ENCODE measurements at places on chromosomes 11 and 22.

DNA sequence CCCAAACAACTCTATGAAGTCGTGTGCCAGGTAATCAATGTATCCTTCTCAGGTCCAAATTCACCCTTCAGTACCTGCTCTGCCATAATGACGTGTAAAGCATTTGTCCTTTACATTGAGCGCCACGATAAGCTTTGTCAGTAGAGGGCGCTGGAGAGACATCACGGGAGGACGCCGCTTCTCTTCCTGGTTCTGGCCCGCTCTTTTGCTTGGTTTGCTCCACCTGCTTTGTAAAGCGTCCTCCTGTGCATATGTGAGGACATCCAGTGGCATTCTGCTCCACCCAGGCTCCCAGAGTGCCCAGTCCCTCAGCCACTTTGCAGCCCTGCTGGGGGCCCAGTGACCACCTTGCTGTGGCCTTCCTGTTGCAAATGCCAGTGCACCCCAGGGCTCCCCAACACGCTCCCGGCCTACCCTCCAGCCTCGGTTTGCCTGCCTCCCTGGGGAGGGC is 61.1 kb downstream of the WT1 start:
- DNase-seq = peak; percentile 29

DNA sequence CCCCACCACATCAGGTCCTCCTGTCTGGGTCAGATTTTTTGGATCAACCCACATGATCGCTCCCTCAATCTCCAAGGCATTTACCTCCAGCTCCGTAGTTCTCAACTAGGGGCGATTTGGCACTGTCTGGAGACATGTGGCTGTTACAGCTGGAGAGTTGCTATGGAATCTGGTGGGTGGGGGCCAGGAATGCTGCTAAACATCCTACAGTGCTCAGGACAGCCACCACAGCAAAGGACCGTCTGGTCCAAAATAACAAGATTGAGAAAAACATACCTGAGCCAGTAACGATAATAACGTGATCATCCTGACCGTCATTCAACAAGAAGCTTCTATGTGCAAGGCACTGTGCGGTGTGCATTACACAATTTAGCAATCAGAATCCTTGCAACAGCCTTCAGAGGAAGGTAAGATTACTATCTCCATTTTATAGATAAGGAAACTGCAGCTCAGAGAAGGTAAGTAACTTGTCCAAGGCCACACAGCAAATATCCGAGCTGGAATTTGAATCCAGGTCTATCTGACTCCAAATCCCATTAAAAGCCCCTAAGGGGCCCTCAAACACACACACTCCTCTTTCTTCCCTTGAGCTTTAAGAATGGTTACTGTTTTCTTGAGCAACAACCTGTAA is 14.3 kb upstream of the CRY2 start:
- no peak for DNase-seq

GRCh38 chr11:70953720-70954119 is 298.7 kb downstream of the SHANK2 start:
- DNase-seq = no peak

DNA sequence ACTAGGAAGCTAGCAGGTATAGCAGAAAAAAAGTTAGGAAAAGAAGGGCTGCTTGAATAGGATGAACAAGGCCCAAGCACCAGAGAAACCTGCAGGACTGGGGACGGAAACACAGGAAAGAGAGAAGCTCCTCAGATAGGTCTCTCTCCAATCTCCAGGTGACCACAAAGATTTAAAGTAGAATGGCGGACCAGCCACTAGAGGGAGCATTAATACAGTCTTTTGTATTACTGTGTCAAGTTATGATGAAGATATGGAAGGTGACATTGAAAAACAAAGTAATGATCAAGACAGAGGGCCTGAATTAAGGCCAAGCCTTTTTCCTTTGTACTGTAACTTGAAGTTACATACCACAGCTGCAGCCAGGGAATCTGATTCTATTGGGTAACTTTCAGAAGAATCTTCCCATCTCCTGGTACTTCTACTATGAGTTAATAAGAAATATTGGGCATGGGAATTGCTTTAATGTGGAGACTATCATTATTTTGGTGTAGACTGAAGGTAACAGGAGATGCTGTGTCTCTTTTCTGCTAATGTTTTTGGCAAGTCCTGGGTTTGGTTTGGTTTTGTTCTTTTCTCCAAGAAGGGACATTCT is 33.8 kb downstream of the OR2AG2 start:
- DNase-seq = peak; percentile 70

- DNase-seq = no peak
Observed at GRCh38 chr11:84722583-84723108, 904.5 kb downstream of the DLG2 start.

- no peak for DNase-seq
Observed at GRCh38 chr11:69130654-69131053, 25.1 kb upstream of the SMIM38 start.

GRCh38 chr11:61416941-61417340 is 12.8 kb downstream of the CPSF7 start:
- no peak for DNase-seq

GRCh38 chr11:19283991-19284390 is 43.2 kb upstream of the E2F8 start:
- DNase-seq = no peak

- DNase-seq = no peak
Observed at GRCh38 chr22:42651134-42651533, 1.9 kb upstream of the CYB5R3 start.

DNA sequence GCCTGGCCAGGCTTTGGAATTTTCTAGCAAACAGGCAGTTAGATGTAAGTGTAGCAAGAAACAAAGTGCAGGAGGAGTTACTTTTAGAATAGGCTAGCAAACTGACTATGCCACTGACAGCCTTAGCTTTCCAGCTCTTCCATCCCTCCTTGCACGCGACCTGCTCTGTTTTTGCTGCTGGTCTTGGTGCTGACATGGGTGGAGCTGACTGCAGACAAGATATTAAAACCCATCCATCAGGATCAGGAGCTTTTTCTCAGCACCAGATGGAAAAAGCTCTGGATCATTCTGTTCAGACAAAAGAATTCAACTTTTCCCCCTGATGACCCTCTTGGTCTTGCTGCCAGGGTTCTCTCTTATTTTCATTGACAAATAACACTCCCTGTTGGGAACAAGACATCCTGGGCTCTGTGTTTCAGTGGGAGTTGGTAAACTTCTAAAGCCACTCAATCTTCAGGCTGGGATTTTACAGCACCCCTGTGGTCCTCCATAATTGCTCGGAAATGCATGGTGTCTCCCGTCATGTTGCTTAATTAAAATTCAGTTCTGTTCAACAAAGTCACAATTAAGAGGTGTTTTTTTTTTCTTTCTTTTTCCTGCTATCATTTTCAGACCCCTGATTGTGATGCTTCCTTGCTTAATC is 240.0 kb upstream of the LARGE1 start:
- DNase-seq = no peak

DNA sequence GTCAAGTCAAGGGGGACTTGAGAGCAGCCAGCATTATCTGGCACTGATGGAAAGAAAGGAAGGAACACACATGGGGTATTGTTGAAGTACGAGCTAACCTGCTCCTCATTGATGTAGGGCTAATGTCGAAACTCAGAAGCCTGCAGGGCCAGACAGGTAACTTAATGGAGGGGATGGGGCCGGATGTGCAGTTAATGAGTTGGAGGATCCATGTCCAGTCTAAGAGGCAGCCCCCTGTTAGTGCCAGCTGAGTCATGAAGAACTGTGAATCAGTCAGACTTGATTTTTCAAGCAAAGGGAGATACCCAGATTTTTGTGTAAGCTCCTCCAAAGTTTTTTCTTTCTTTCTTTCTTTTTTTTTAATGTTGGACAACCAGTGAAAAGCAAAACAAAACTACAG is 65.6 kb downstream of the CECR2 start:
- no peak for DNase-seq

- no peak for DNase-seq
Observed at GRCh38 chr11:36360826-36361415, 64.8 kb downstream of the PRR5L start.

DNA sequence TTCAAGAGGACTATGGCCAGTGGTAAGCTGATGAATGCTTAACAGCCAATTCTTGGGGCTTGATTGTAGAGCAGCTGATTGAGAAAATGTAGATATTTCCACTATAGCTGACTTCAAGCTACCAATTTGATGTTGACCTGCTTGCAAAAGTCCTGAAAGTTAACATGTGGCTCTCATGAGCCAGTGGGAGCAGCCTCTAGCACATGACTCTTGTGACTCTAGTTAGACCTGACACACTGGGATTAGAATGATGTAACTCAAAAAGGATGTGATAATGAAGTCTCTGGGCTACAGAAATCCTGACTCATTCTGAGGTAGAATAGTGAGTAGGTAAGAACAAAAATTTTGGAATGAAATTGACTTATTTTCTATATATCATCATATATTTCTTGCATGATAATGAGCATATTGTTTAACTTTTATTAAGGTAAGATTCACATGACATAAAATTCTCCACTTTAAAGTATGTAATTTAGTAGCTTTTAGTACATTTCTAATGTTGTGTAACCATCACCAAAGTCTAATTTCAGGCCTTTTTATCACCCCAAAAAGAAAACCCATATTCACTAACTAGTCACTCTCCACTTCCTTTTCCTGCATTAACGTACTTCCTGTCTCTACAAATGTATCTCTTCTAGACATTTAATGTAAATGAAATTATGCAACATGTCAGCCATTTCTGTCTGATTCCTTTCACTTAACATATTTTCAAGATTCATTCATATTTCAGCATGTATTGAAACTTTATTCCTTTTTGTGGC is 16.1 kb upstream of the OR52H1 start:
- no peak for DNase-seq

DNA sequence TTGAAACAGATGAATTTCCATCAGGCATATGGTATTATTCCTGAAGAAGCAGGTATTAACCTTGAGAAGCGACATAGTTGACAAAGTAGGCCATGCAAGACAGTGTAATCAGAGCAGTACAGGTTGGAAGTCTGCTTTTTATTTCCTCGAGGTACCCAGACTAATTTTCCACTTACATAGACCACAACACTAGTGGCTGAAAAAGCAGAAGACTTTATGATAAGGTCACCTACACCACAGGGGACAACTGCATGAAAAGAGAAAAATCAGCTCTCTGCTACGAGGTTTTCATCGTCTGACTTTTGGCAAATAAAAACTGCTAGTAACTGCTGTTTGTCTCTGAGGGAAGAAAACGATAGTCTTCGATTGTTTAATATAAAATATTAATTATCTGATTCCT is 77.5 kb downstream of the CNTN5 start:
- no peak for DNase-seq

DNA sequence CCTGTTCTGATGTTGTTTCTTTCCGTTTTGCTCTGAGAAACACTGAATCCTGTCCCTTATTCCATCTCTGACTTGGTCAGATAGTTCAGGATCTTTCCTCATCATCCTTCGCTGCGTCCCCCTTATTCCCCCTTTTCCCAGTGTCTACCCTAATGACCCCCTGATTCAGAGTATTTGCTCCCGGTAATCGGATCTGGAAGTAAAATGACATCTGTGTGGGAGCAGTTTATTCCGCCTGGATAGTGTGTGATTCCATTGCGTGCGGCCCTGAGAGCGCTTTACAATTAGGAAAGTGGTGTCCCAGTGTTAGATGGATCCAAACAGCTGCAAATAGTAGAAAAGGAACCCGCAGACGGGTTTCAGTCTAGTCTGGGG is 606 bp downstream of the DRG1 start:
- no peak for DNase-seq

GRCh38 chr11:23632293-23632692 is 772.0 kb upstream of the CCDC179 start:
- DNase-seq = no peak

DNA sequence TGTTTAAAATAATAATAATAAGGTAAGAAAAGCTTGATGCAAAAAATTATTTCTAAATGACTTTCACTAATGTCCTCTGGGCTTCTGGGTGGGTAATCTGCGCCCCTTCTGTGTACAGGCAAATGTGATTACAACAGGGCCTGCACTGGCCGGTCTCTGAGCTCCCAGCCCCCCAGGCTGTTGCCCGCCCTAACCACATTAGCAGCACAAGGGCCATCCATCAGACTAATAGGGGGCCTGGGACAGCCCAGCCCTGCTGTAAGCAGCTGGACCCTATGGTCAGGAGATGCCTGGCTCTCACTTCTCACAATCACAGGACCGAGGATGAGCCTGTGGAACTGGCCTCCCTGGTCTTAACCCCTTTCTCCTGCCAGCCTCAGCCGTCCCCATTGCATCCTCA is 388.4 kb downstream of the BUD13 start:
- DNase-seq = no peak

DNA sequence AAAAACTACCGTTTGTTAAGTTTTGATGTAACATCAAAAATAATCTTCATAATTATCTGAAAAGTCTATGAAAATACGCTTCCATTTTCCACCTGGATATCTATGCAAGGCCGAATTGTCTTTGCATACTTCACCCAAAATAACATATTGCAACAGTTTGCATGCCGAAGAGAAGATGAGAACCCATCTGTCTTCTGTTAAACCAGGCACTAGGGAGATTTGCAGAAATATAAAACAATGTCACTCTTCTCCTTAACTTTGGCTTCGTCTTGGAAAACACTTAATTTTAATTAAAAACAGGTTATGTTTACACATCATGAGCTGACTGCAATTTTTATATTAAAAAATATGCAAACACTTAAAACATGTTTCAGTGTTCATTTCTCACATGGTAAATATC is 1325.8 kb downstream of the TBC1D22A start:
- DNase-seq = no peak

DNA sequence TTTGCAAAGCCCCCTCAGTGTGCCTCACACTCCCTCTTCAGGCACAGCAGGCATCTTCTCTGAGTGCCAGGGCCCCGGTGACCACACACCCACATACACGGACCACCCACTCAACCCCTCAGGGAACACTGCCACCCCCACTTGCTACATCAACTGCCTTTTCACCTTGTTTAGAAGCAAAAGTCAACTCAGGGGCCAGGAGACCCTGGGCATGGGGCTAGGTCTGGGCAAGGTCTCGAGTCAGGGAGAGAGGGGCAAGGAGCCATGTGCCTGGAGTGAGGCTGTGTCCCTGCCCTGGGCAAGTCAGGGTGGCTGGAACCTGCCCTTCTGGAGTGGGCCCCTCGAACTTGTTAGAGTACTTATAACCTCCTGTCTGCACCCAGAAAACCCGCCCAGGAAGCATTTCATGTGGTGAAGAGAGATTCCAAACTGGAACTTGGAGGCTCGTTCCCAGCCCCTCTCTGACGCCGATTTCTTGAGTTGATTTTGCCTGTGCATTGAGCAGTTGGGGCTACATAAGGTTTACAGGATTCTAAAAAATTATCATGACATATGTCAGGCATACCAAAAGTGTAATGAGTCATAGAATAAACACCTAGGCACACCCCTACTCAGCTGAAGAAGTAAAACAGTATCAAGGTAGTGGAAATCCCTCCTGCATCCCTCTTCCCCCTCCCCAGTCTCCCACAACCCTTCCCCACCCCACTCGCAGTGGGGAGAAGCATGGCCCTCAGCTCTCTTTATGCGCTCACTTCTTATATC is 74.3 kb downstream of the MYEOV start:
- DNase-seq = no peak

DNA sequence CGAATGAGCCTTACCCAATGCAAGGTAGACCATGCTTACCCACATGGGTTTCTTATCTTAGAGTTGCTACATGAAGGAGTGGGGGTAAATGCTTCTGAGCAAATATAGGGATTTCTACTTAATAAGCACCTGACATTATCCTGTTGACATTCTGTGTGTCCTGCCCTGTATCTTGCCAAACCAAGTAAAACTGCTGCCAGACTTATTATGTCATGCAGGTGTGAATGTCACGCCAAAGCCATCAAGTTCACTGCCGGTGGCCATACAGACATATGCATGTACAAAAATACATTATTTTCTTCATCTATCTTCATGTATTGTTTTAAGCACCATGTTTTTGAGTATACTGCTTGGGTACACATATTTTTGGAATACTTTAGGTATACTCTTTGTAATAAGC is 70.2 kb downstream of the NOX4 start:
- no peak for DNase-seq

- DNase-seq = no peak
Observed at GRCh38 chr11:33690290-33691065, 10.1 kb downstream of the C11orf91 start.

GRCh38 chr22:46482056-46482675 is 55.3 kb downstream of the CELSR1 start:
- DNase-seq = no peak

All from stimulated activated CD4-positive, alpha-beta T cell treated with anti-CD3 and anti-CD28 coated beads, Interleukin-12 subunit alpha, Interleukin-12 subunit beta, amount 100 ng/mL, for 48 hours (primary cell).